ENCODE measurements at places on chromosomes 2 and 18.

DNA sequence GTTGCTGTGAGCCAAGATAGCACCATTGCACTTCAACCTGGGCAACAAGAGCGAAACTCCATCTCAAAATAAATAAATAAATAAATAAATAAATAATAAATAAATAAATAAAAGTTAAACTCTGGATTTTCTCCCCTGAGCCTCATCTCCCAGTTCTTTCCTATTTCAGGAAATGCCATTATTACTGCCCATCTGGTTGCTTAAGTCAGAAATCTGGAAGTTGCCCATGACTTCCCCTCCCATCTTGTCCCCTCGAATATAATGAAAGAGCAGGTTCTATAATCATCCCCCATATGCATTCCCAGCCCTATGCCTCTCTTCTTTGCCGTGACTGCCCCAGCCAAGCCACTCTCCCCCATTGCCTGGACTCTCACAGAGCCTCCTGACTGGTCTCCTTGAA lies 4.2 kb upstream of the PSD4 start:
- no peak for DNase-seq

DNA sequence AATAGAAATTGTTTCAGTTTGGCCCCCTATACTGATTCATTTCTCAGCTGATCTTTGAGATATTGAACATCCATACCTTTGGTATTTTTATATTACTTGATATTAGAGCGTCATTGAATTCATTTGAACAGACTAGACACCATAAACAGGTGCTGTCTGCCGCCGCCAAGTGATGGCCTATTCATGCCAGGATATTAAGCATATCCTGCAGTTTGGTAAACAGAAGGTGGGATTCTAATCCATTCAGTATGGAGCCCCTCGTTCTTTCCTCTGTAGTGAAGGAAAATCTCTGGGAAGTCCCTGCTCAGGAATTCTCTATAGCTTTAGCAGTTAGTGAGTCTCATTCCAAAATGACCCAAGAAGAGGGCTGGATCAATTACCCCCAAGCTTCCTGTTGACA lies 23.0 kb upstream of the CD28 start:
- DNase-seq: no peak

DNA sequence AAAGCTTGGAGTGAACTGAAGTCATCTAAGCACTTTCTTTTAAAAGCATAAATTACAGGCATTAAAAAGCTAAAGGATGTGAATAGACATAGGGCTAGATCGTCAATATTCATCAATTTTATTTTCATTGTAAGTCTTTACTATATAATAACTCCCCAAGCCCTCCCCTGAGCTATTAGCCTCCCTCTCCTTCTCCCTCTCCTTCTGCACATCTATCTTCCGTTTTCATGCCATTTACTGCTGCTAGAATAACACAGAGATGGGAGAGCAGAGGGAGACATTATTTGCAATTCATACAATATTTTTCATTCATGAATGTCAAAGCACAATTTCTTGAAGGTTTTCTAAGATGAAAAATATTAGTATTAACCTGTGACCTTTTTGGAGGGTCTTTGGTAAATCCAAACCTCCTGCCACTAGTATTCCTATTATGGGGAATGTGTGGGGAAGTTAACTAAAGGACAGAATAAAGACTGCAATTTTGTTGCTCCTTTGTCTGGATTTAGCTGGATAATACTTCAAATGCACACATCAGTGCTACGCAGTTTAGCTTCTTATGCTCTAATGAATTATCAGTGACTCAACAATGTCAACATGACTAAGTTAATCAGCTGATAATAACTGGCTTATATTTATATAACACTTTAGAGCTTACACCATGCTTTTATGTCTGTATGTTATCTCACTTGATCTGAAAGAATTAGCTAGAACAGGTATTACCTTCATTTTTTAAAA lies 28.2 kb upstream of the MFF start:
- DNase-seq: no peak

DNA sequence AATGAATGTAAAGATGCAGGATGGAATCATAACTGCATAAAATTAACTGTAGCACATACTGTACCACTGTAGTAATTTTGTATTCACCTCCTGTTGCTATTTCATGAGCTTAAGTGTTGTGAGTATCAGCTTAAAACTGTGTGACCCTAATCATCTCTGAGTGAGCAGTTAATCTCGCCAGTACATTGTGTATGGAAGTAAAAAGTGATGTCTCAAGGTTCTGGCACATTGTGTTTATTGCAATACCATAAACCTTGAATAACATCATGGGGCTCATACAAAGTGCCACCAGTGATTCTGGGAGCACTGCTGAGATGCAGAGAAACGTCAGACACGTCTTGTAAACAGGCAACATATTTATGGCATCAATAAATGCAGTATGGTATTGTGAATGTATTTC lies 124.5 kb downstream of the PMAIP1 start:
- DNase-seq: no peak

GRCh38 chr18:23228102-23229061 lies 93.1 kb downstream of the CABLES1 start:
- DNase-seq: no peak

GRCh38 chr18:40124107-40124506 lies 1830.9 kb upstream of the PIK3C3 start:
- no peak for DNase-seq

DNA sequence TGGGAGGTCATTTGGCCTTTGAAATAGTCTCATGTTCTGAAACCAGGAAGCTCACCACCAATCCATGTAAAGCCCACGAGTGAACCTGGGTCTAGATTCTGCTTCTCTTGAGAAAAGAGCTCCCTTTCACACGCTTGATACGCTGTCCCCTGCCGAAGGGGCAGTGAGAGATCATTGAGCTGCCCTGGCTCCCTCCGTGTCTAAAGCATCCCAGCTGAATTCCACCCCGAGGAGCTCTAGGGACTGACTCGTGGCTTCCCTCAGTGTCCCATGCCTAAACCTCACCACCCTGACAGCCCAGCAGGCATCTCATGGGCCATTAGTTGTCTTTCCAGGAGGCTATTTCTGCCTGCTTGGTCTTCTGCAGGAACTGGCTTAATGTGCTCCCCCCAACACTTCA lies 68.6 kb downstream of the COL6A3 start:
- no peak for DNase-seq

DNA sequence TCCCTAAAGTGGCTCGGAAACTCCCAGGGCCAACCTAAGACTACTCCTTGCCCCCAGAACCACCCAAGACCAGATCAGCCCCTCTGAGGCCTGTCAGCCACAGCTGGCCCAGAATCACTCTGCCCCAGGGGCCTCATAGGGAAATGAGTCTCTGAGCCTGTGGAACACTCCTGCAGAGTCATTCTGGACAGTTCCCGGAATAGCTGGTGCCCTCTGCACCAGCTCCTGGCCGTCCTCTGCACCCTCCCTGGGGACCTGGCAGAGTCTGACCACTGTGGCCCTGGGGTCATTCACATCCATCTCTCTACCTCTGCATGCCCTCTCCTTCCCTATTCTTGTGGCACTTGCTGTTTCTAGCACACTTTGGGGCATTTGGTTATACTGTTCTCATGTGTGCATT lies 14.6 kb upstream of the TMEM214 start:
- no peak for DNase-seq

DNA sequence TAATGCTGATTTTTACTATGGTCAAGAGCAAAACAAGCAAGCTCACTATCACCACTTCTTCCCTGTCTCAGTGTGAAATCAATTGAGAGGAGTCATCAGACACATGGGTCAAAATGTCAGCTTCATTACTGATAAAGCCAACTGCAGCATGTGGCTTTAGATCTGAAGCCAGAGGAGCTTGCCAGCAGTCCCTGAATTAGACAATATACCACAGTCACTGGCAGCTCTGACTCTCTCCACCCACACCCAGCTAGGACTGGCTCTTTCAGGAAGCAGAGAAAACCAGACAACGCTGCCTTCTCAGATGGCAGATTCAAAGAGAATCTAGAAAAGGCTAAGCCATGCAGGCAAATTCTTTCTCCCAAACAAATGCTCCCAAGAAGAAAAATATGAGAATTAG lies 20.0 kb upstream of the ASB18 start:
- no peak for DNase-seq

GRCh38 chr2:69692424-69692823 lies 48.9 kb upstream of the AAK1 start:
- no peak for DNase-seq

DNA sequence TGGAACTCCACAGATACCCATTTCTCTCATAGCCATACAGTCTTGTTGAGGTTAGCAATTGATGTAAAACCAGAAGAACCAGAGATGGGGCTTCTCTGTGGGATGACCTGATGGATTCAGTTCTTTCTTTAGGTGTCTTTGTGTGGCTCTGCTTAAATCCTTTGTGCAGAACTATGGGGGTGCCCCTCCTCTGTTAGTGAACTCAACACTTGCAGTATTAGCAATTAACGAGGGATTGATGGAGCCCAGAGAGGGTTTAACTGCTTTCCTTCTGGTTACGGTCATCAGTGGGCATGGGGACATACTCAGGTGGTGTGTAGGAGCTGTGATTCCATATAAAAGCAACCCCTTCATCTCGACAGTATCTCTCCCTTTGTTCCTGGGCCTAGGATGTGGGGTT lies 406.8 kb upstream of the FAM98A start:
- DNase-seq: no peak

DNA sequence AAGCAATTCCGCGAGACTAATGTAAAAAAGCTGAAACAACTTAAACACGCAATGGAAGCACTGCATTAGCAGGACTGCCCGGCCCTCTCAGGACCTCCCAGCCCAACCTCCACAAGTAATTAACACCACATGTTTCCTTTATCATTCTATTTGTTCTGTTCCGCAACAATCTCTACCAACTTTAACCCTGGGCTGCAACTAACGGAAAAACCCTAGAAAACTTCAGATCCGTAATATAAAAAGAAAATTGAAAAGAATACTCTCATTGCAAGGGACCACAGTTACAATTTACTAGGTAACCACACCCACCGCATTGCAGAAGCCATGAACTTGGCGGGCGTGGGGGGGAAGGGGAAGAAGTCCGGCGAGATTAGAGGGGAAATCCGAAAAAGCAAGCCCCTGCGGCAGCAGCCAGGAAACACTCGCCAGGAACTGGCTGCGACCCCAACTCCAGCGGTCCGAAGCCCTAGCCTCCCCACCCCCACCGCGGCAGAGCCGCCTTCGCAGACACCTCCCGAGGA lies 1.2 kb downstream of the EPB41L3 start:
- no peak for DNase-seq

DNA sequence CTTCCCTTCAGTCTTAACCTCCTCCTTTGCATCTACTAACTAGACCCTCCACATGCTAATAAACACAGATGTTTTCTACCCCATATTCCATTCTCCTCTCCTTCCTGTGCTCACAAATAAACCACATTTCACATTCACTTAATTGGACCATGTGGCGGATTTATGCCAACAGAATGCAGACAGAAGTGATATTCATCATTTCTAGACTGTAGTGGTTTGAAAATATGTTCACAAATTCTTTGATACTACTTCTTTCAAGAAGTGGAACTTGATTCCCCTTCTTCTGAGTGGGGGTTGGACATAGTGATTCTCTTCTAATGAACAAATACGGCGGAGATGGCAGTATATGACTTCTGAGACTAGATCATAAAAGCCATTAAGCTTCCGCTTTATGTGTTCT lies 73.5 kb upstream of the SPTBN1 start:
- DNase-seq: no peak

DNA sequence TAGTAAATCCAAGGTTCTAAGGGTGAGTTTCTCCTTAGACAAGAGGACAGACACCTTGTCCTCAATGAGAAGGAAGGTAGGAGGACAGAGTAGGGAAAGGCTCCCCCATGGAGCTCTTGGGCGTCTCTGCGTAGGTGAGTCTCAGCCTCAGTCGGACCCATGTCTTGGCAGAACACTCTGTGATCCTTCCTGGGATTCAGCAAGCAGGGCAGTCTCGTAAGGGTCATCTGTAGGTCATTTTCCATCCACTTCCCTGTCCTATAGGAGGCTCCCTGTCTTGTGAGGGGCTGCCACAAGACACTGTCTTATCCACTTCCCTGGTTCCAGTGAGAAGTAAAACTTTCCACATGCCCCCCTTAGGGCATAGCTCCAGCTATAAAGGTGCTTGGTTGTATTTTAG lies 122.6 kb upstream of the TWIST2 start:
- DNase-seq: no peak

DNA sequence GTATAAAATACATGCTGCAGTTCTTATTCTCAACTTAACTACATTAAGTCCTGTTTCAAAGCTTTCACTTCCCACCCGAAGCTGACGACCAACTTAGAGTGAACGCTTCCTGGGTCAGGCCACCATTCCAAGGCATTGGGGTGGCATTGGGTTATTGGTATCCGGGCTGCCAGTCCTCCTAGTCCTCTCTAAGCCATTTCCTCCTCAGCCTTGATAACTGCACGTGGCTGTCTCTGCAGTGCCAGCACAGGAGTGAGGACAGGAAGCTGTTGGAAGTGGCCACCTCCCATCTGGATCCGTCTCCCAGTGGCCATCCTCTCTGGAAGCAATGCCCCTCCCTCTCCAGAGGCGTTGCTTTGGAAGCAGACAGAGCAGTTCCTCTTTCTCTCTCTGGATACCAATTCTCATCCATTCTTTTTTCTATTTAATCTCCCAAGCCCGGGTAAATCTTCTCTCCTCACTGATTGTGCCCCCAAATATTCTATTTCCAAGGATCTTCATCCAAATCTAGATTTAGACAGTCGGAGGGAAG lies 354.7 kb downstream of the EIPR1 start:
- DNase-seq: no peak

- DNase-seq: no peak
These were observed 269.7 kb upstream of the DCC start for GRCh38 chr18:52070291-52070756.

DNA sequence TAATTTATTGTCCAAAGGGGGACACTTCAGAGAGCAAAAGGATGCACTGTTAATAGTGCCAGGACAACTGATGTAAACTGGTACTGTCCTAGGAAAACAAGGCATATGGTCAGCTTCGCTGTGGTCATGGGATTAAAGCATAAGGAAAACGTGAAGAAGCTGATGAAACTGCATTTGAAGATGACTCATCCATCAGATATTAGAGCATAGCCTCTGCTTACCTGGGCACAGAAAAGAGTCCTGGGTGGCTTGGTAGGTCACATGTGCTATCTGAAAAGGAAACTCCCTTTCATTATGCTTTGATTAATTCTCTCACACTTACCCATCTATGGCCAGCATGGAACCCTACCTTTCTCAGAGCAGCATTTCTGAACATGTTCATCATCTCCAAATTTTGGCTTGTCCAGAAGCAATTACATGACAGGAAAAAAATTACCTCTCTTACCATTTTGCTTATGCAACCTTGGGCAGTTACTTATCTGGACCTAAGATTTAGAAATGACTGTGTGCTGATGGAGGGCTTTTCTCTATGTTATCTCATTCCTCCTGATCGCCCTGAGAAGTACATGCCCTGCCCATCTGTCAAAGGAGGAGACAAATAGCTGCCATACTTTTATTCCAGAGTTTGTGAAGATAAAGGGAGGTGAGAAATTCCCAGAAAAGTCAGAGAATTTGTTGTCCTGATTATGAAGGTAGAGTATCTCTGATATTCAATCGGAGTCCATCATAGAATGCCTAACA lies 275.3 kb upstream of the SLC14A2 start:
- DNase-seq: no peak

GRCh38 chr2:168186452-168186851 lies 60.9 kb downstream of the STK39 start:
- DNase-seq: no peak

GRCh38 chr2:109350526-109350925 lies 221.5 kb downstream of the SH3RF3 start:
- DNase-seq: no peak

Measured in stimulated activated CD8-positive, alpha-beta memory T cell treated with anti-CD3 and anti-CD28 coated beads, Interleukin-15, amount 100 ng/mL, for 24 hours (primary cell).